ENCODE measurements at places on chromosomes 5 and 9.

DNA sequence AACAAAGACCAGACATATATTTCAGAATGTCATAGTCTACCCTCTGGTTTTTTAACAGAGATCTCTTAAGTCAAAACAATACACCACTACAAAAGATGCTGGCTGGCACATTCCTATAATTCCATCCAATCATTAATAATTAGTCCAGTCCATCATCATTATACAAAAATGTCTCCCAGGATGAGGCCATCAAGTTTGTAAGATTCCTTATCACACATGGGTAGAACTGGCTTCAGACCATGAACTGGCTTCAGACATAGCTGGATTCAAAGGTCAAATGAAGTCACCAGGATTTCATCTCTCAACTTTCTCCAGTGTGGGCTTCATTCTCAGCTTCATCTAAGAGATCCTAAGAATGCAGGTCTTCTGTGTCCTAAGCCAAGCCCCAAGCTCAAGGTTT is 147.1 kb downstream of the ENC1 start:
- no peak for DNase-seq

DNA sequence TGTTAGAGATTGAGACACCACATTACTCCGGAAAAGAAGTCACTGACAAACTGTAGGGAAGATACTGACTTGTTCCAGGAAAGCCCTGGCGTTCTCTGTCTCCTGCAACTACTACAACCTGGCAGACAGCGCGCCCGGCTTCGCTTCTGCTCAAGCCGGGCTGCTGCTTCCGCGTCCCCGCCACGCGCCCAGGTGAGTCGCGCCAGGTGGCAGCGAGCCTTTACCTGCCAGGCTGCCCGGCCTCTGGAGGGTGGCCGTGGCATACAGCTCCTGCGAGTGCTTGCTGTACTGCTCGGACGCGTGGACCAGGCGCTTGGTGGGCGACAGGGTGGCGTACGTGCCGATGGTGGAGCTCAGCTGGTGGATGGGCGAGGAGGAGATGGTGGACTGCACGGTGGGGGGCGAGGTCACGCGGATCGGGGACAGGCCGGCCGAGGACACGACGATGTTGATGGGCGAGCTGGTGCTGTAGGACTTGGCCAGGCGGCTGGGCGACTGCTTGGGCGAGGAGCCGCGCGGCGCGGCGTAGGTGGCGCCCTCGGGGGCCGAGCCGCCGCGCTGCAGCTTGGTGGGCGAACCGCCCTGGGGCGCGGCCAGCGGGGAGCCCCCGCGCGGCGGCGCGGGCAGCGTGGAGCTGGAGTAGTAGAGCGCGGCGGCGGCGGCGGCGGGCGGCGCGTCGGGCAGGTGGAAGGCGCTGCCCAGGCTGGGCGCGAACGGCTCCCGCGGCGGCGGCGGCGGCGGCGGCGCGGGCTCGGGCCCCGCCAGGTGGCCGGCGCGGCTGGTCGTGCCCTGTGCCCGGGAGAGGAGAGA is 519.6 kb downstream of the CTNND2 start:
- DNase-seq: no peak

- no peak for DNase-seq
Observed at GRCh38 chr9:77927265-77927664, 104.3 kb downstream of the GNAQ start.

DNA sequence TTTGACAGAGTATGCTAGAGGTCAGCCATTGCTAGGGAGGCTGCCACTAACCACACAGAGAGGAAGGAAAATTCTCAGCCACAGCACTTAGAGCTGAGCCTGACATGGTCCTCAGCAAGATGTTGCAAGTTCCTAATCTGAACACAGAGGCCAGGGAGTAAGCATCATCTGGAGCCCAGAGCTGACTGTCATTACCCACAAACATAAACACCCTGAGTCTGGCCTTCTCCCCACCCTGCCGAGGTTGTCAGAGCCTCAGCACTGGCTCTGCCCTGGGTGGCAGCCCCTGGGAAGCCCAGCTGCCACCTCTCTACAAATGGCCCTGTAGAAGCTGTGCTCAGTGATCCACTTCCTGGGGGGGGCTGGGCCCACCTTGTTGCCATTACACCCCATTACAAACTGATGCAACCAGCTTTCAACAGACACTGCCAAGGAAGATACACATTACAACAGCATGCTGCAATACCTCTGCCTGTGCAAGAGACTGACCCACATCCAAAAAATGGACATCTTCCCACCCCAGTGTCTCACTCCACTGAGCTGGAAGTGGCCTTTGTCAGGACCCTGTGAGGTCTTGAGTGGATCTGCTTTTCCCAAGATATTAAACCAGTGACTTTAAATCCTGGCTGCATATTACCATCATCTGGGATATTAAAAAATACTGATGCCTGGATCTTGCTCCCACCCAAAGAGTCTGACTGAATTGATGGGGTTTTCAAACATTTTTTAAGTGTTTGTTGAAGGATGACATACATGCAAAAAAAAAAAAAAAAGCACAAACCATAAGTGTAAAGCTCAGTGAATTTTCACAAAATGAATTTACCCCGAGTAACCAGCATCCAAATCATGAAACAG is 33.0 kb downstream of the IRF1 start:
- DNase-seq: no peak

GRCh38 chr9:136172412-136173079 is 32.4 kb downstream of the LHX3 start:
- DNase-seq: no peak

DNA sequence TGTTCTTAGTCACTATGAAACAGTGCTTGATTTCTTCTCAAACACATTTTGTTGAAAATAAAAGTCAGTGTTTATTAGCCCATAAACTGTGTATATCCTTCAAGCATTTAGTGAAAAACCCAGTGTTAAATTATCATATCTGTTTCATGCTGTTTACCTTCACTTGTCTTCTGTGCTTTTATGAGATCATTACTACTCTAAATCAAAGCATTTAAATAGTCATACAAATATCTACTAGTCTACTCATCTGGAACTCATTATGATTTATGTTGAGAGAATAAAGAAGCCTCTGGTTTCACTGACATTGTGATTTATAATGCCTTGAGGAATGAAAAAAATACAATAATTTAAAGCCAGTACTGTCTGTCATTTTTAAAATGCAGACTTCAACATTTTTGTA is 366.5 kb downstream of the SLCO4C1 start:
- DNase-seq: peak; percentile 3

DNA sequence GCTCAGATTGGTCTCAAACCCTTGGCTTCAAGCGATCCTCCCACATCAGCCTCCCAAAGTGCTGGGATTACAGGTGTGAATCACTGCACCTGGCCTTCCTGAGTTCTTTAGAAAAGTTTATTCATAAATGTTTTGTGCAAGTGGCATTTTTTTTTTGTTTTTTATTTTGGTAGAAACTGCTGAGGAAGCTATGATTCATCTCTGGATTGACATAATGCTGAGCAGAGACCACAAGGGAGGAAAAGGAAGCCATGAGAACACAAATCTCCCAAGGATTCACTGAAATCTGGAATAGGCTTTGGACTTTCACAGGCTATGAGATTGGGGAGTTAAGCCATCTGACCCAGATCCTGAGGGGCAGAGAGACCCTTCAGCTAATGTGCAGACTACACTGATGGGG is 3.4 kb upstream of the SLC46A2 start:
- DNase-seq: no peak
